ENCODE measurements at places on chromosomes 4 and X.

DNA sequence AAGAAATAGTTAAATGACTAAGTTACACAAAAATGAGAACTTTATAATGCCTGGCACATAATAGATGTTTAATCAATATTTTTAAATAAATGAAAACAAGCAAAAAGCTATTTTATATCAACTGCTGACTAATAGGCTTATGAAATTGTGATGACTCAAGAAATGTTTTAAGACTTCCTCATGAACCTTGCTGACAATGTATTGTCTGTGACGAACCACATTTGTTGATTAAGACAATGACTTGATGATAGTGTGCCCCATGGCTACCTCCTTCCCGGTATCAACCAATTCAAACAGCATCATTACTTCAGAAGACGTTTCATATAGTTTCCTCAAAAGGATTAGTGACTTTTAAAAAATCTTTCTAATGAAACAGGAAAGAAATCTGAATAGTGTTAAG, 7.9 kb downstream of the CXCL6 start:
- no peak for DNase-seq

- DNase-seq: no peak
Observed at GRCh38 chr4:20255251-20255586, 3.5 kb downstream of the SLIT2 start.

- no peak for DNase-seq
Observed at GRCh38 chr4:14726877-14727361, 275.4 kb upstream of the CPEB2 start.

GRCh38 chr4:145148980-145149379, 31.4 kb downstream of the OTUD4 start:
- no peak for DNase-seq

DNA sequence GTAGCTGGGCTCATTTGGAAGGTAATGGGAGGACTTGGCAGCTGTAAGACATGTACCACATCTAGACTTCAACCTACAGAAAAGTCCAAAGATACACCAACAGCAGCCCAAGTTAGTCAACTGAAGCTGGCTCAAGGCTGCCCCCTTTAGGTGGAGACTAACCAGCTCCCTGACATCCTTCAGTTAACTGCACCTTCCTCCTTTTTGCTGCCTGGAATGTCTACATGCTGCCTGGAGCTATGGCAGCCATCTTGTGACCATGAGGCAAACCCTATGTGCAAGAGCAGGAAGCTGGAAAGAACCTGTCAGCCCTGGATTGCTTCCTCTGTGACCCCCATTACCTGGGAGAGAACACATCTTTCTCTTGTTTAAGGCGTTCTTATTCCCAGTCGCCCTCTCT, 25.8 kb downstream of the ARSD start:
- no peak for DNase-seq

- DNase-seq: no peak
Observed at GRCh38 chrX:124501586-124501985, 155.2 kb downstream of the SH2D1A start.

DNA sequence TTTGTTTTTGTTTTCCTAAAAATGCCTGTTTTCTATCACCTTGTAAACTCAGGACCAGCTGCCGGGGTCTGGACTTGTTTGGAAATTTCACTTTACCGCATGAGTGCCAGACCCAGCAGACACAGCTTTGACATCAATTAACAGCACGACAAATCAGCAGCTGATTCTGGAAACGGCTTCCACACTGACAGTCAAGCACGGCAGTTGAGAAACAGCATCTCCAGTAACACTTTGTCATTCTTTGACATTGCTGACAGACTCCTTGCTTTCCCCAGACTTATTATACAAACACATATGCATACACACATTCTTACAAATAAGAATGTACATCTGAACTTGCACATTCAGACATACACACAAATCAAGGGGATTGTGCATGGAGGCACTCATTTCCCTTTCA, 1017.6 kb upstream of the HS3ST1 start:
- DNase-seq: no peak

GRCh38 chr4:175412746-175413145, 399.3 kb downstream of the GPM6A start:
- DNase-seq: no peak

GRCh38 chr4:105210916-105211315, 64.2 kb downstream of the TET2 start:
- no peak for DNase-seq

- DNase-seq: no peak
Observed at GRCh38 chrX:39011454-39012221, 210.4 kb downstream of the MID1IP1 start.

DNA sequence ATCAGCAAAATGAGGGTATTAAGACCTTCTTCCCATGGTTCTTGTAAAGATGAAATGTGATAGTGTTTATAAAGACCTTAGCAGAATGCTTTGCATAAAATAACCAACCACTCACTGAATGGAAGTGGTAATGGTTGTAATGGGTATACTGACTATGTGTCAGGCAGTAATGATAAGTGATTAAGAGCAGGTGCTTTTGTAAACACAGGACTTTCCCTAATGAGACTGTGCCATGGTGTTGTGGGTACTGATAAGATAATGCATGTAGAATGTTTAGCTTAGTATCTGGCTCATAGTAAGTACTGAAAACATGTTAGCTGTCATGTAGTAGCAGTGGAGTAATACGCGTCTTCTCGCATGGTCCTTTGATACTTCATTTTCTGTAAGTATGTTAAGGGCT, 6.9 kb downstream of the LSM6 start:
- no peak for DNase-seq

DNA sequence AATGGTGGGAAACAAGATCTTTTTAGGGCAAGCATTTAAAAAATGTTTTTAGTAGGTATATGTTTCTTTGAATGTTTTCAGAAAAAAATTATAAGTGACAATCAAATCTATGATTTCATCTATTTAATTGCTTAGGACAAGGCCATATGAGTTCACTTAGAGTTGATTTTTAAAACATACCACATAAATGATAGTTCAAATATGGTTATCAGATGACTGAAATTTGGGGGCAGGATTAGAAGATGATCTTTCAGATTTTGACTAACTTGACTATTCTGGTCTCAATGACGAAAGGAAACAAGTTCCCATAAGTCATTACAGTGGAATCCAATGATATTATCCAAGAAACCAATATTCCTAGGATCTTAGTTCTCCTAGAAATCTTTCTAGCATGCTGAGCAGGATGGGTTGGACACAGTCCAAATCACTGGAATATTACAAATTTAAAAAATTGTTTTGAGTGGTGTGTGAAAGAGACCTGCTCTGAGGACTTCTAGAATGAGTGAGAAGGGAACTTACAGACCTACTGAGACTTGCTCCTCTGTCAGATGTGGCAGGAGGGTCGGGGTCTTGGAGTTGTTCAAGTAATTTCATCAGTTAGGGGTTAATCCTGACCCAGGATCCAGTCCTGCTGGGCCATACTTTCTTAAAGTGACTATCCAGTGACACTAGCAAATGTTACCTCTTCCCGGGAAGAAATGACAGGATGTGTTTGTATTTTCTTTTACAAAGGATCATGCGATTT, 20.0 kb downstream of the RHOH start:
- DNase-seq: no peak

DNA sequence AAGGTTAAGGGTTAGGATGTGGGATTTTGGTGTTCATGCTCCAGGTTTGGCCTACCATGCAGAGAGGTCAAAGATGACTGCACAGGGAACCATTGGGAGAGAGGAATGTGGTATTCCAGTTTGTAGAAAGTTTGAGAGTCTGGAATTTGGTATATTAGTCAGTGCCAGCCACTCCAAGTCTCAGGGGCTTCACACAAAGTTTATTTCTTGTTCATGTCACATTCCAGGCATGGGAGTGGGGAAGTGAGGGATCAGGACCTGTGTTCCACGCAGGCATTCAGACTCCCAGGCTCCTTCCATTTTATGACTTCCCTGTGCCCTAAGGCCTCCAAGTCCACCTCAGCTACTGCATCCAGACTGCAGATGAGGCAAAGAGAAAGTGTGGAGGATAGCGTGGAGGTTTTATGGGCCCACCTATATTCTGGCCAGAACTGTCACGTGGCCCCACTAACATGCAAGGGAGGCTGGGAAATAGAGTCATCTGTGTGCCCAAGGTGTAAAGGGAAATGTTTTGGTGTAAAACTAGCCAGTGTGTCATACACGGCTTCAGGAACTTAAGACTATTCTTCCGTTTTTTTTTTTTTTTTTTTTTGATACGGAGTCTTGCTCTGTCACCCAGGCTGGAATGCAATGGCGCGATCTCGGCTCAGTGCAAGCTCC, 140.6 kb upstream of the SCML1 start:
- DNase-seq: no peak

- peak; percentile 51 for DNase-seq
Observed at GRCh38 chr4:43716721-43717395, 731.8 kb downstream of the KCTD8 start.

DNA sequence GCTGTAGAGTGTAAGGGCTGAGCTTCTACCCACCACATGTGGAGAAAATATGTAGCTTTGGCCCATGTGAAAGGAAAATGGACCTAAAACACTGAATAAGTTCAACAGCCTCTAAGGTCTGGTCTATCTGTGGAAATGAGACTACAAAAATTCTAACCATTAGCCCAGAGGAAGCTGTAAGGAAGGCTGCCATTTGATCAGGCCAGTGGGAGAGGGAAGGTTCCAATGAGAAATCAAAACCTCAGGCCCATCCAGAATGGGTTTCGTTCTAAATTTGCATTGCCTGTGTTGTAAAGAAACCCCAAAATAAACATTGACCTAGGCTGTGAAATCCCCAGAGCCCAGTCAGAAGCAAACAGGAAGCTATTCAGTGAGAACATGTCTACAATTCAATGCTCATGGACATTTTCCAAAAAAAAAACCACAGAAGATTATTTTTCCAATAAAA, 320.4 kb upstream of the SLC7A11 start:
- no peak for DNase-seq

GRCh38 chrX:149527705-149528104, 13.1 kb upstream of the EOLA1 start:
- DNase-seq: no peak

DNA sequence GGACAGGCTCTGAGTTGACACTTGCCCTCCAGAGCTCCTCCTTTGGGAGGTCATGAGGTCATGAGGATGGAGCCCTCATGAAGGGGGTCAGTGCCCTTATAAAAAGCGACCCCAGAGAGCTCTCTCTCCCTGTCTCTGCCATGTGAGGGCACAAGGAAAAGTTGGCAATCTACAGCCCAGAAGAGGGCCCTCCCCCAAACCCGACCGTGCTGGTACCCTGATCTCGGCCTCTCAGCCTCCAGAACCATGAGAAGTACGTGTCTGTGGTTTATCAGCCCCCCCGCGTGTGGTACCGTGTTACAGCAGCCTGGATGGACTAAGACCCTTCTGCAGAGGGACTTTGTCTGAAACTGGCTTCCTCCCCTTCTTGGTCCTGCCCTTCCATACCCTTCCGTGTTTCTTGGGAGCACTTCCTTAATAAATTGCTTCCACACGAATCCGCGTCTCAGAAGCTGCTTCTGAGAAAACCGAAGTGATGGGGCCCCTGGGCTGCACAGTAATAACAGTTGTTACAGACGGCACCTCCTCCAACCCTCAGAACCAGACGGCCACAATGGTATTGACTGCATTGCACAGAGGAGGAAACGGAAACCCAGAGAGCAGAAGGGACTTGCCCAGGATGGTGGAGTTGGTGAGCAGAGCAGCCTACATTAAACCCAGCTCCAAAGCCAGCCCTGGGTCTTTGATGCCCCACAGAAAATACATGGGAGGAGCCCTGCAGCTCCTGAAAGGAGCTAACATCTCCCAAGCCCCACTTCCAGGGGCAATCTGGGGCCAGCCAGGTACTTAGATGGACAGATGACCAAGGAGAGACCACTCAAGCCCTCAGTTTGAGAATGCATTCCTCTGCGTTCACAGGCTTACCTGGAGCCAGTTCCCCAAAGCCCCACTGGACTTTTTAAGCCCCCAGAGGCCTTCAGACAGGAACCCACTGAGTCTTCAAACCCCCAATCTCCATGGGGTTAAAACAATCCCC, 242.7 kb downstream of the BCOR start:
- DNase-seq: no peak

DNA sequence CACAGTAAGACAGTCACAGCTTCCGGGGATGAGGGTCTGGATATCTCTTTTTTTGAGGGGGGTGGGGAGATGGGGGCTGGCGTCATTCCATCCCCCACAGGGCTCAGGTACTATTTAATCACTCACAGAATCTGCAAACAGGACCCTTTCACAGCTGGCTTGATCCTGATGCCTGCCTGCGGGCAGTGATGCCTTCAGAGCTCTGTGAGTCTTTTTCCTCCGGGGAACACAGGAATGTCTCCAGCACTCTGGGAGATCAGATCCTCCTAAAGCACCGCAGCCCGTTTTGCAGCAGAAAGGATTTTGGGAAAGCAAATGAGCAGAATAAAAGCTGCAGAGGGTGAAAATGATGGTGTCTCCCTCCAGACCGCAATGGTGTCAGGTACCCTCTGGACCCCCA, 13.2 kb upstream of the SHOX start:
- no peak for DNase-seq

DNA sequence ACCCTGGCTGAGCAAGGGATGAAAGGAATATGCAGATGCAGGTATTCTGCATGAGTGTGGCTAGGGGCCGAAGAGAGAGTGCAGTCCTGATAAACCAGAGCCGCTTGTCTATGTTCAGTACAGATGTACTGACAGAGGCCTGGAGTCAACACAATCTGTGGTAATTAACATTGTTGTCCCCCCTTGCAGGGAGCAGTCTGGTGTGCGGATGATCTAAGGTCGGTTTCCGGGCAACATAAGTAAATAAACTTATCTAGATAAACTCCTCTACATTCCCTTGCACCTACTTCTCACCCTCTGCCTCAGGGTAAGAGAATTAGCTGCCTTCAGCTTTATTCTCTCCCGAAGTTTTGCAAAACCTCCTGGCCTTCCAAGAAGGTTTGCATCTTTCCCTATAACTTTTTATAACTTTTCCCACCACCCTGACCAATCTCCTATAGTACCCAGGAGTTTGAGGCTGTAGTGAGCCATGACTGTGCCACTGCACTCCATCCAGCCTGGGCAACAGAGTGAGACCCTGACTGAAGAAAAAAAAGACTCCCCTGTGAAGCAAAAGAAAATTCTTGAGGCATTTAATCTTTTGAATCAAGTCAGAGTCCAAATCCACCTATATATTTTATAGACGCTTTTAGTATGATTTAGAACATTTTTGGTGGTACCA, 26.6 kb downstream of the SNX25 start:
- no peak for DNase-seq

- DNase-seq: no peak
Observed at GRCh38 chr4:144948009-144948408, 150.0 kb downstream of the ANAPC10 start.

- DNase-seq: no peak
Observed at GRCh38 chr4:140267576-140267975, 105.9 kb upstream of the SCOC start.

DNA sequence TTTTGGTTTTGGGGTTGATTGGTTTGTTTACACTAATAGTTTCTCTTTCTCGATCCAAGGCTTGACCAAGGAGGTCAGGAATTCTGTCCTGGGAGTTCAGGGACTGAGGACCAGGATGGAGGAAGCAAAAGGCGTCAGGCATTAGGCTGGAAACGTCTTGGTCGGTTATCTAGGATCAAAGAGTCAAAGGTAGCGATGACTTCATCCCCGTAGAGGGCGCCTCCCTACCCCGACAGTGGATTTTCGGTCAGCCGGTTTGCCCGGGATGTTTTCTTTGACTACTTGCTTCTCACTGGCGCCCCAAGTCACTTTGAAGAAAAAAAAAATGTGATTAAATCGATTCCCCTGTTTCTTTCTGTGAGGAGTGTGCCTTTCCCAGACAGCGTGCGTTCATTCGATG, 980 bp upstream of the FHDC1 start:
- no peak for DNase-seq

GRCh38 chr4:89403826-89404225, 96.2 kb upstream of the GPRIN3 start:
- DNase-seq: no peak

All from cerebellar nuclear complex (tissue), 1 donor.